ENCODE measurements at places on chromosomes 1 and 21.

- DNase-seq, result no peak
Measured at GRCh38 chr1:27454610-27455009, 35.4 kb downstream of the WASF2 start.

GRCh38 chr1:231821281-231821680 is 194.7 kb downstream of the DISC1 start:
- no peak for DNase-seq

- DNase-seq, result peak; percentile 42
Measured at GRCh38 chr21:33395891-33396331, 7.3 kb upstream of the IFNGR2 start.

GRCh38 chr1:75528001-75528400 is 82.9 kb downstream of the SLC44A5 start:
- DNase-seq, result no peak

GRCh38 chr1:90712915-90713730 is 4.0 kb downstream of the BARHL2 start:
- no peak for DNase-seq

DNA sequence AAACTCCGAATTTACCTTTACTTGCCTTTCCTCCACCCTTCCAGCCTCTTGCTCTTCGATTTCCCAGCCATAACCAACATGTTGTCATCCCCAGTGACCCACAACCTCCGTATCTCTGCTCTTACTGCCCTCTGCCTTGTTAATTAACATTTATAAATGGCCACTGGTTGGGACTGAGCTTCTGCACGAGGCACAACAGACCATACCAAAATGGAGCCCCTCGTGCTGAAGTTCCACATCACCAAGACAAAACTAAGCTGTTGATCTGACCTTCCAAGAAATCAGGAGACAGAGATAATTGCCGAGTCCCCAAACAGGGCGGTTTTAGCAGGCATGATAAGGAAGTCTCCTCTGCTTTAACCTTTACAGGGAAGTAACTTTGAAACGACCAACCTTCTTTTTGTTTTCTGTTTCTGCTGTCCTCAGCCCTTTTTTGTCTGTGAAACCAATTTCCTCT is 71.9 kb downstream of the NMNAT2 start:
- no peak for DNase-seq

DNA sequence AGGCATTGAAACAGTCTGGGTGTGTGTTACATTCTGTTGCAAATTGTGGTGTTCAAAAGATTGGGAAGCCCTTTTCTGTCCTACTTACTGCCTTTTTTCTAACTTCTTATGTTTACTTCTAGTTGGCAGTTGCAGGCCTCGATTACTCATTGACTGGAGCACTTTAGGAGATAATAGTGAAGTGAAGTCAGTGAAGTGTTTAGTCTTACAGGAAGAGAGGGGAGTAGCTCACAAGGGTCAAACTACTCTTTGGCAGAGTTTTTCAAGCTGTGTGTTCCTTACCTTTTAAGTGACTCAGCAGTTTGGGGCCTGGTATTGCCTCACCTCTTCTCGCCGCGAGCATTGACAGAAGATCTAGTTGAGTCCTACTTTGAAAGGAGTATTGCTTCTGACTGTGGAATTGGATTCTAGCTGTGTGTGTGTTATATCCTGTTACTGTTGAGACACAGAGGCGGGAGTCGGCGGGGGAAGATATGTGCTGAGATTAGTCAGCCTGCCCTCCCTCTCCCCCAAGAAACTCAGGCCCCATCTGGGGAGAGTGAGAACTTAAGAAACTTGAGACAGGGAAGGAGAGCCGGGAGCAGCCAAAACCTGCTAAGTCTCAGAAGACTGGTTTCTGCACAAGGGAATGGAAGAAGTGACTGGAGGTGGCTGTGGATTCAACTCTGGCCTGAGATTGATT is 19.3 kb downstream of the AHCYL1 start:
- DNase-seq, result peak; percentile 98

DNA sequence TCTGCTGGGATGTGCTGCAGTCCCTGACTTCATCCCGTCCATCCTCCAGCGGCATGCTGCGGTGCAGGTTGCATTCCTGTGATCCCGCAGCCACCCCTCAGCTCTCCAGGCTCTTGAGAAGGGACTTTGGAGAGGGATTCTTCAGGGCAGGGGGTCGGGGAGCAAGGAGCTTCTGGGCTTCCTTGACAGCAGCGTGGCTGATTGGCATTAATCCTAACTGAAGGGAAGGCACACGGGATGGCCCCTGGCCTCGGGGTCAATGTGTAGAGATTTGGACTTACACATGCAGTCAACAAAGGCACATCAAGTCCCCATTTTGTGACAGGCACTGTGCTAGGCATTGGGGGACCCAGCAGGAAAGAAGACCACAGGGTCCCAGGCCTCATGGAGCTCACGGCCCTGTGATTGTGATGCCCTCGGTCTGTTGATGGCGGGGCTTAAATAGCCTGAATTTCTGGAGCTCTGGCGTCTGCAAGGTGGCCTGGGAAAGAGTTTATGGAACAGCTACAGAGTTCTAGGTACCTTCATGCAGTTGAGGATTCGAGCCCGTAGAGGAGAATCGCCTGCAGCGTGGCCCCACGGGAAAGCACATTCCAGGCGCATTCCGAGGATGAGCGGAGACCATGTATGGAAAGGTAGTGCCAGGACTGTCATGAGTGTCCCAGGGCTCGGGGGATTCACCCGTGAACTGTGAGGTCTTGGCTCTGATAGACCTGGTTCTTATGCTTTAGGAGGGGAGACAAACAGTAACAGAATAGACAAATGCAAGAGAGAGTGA is 20.1 kb downstream of the PSEN2 start:
- DNase-seq, result no peak

GRCh38 chr1:184859381-184860105 is 104.9 kb upstream of the EDEM3 start:
- no peak for DNase-seq

DNA sequence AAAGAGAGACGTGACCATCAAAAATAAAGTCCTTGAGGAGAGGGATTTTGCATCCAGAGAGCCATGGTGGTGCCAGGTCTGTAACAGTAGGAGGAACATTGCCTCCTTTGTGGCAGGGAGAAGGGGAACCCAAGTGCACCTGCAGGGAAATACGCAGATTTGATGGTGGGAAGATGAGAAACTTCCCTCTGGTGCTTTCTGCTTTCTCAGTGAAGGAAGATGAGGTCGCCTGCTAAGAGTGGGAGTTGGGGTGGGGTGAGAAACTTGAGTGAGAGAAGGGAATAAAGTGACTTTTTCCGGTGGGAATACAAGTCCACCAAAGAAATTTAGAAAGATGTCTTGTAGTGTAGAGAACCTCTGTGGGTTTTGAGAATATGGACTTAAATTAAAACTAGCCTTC is 9.1 kb downstream of the PLA2G4A start:
- DNase-seq, result no peak

- no peak for DNase-seq
Measured at GRCh38 chr1:36591278-36591677, 108.6 kb upstream of the CSF3R start.

GRCh38 chr1:143667730-143668129 is 304.1 kb downstream of the FAM72C start:
- DNase-seq, result no peak

GRCh38 chr1:31409946-31410858 is 2.8 kb upstream of the SERINC2 start:
- no peak for DNase-seq

GRCh38 chr1:118116909-118117308 is 68.1 kb downstream of the SPAG17 start:
- DNase-seq, result no peak

DNA sequence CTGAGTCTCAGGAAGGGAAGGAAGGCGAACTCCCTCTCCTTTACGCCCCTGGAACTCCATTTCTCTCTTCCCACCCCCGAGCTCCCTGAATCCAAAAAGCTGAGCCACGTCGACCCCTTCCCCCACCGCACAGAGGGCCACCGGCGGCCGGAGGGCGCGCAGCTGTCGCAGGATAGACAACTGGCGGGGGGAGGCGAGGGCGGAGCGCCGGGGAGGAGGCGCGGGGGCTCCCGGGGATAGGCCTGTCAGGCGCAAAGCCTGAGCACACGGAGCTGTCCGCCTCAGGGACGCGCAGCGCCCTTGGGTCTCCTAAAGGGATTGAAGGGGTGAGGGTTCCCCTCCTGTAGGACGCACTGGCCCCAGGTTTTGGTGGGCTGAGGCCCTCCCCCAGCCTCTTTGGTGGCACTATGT is 752 bp upstream of the ACTA1 start:
- no peak for DNase-seq

DNA sequence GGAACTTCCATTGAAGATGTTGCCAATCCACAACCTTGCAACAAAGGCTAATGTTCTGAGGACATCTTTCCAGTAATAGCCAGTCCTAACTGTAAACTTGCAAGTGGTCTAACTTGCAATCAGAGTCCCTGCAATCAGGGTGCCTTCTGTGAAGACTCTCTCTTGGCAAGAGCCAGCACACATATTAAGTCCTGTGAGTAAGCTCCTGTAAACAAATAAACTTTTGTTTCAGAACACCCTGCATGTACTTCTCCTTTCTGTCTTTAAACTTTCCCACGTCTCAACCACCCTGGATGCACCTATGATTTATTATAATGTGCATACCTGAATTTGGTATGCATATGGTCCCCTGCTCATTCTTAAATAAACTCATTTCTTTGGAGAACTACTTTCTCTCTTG is 9.1 kb downstream of the GBP7 start:
- DNase-seq, result no peak

- peak; percentile 72 for DNase-seq
Measured at GRCh38 chr1:16082283-16083038, 9.0 kb upstream of the FAM131C start.

- DNase-seq, result no peak
Measured at GRCh38 chr1:152886085-152886484, 8.0 kb downstream of the SMCP start.

DNA sequence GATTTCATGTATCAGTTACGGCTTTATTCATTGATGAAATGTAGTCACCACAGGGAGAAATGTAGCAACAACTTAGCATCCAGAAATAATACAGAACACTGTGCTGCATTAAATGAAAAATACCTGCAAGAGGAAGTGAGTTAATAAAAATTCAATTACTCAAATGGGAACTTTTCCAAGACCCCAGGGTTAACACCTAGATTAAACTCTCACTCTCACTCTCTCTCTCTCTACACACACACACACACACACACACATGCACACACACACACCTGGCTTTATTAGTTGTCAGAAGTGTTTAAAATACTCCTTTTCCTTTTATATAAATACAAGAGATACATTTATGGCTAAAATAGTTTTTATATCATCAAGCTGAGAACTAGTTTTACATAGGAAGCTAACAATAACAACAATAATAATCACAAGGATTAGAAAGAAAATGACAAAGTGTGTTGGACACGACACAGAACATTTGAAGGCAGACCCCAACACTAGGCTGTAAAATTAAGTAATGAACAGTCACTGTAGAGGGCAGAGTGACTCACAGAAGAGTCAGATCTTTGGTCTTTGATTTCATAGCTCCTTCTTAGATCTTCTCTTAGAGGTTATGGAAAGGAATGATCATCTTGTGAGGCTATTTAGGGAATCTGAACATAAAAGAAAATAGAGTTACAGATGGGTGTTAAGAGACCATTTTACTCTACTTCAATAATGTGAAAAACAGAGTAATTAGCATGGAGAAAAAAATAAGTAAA is 1266.0 kb upstream of the ADGRL2 start:
- peak; percentile 42 for DNase-seq

DNA sequence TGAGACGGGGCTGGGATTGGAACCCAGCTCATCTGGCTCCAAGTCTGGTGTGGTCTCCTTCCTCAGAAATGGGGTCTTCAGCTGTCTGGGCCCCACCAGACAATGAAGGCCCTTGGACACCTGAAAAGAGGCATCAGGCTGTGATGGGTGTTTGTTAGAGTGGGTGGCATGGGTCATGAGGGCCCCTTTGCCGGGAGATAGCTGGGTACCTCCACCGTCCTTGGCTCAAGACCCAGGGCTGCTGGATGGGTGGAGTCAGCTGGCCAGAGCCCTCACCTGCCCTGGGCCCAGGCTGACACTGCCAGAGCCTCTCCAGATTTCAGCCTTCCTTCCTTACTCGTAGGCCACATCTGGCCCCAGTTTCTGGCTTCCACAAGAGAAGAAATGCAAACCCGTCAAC is 13.4 kb upstream of the TTC22 start:
- DNase-seq, result no peak

DNA sequence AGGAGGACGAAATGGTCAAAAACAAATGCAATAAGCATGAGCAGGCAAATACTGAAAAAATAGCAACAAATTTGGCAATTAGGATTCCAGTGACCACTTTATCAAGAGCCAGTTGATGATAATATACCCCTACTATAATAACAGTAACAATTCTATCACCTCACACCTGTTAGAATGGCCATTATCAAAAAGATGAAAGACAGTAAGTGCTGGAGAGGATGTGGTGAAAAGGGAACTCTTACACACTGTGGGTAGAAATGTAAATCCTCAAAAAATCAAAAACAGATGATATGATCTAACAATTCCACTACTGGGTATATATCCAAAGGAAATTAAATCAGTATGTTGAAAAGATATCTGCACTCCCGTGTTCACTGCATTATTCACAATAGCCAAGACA is 114.3 kb upstream of the GFI1 start:
- DNase-seq, result no peak

- DNase-seq, result peak; percentile 24
Measured at GRCh38 chr21:16571594-16571993, 841.8 kb downstream of the USP25 start.

GRCh38 chr21:29378832-29379231 is 80.1 kb downstream of the BACH1 start:
- no peak for DNase-seq

- DNase-seq, result peak; percentile 98
Measured at GRCh38 chr1:145996433-145997015, at the start of gene TXNIP. TSS of gene TXNIP (minus strand) at chr1:145996579. CDS start at chr1:145996266, 313 bp downstream.

- DNase-seq, result no peak
Measured at GRCh38 chr1:173212952-173213491, 5.9 kb upstream of the TNFSF4 start.

DNA sequence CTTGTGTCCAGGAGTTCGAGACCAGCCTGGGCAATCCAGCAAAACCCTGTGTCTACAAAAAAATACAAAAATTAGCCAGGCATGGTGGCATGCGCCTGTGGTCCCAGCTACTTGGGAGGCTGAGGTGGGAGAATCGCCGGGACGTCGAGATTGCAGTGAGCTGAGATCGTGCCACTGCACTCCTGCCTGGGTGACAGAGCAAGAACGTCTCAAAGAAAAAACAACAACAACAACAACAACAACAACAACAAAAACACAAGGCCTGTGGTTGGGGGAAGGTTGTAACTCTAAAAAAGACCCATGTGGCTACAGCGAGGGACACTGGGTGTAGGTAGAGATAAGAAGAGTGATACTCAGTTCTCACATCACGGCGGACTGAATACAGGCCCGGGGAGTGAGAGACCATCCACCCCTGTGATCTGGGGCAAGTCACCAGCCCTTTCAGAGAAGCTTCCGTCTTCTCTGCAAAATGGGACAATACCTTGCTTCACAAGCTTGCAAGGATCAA is 848 bp upstream of the CDC42 start:
- DNase-seq, result no peak
